ENCODE measurements at places on chromosomes 3 and 15. TPM values are rescaled to one million over a fixed set of nuclear protein-coding genes. Genes with fewer than 3 reads are reported as not detected.

- DNase-seq: no peak
Observed at GRCh38 chr3:111952086-111952485, 26.7 kb upstream of the ABHD10 start.

DNA sequence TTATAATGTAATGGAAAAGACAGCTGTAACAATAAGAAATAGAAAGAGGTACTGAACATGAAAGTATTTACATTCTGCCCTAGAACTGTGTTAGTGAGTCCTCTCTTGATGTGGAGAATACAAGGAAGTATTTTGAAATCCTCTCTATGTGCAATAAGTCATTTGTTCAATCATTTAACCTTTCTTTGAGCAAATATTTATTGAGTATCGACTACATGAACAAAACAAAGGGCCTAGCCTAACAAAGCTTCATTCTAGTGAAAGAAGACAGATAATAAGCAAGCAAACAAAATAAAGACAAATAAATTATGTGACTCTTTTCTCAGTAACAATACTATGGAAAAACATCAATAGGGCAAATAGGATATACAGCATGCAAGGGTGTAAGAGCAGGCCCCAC lies 354.9 kb upstream of the ATP11B start:
- no peak for DNase-seq

DNA sequence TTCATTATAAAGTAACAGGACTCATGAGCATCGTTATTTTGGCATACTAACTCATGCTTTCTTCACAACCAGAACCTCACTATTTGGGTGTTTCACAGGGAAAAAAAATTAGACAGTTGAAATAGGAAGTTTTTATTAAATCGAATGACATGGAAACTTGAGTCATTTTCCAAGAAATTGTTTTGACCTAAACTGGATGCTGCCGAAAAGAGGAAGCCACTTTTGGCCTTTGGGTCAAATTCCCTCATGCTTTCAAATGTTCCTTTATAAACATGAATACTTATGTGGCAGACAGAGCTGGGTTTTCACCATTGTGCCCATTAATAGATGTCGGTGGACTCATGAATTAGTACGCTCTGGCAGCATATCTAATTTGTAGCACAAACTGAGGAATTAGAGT lies 224.9 kb downstream of the MCTP2 start:
- DNase-seq: no peak

DNA sequence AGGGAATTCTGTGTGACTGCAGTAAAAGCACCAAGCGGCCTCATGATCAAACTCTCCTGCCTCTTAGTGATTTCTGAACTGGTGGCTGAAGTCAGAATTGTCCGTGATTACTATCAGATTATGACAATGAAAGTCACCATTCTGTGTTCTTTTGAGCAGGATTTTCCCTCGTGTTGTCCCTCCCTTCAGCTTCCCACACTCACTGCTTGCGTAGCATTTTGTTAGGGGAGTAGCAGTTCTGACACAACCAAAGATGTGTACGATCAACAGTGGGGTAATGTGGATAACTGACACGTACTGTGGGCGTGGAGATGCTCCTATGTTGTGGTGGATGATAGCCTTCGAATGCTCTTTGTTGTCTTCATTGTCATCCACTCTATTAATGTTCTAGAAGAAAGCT lies 67.8 kb upstream of the ICE2 start:
- no peak for DNase-seq

- DNase-seq: no peak
Observed at GRCh38 chr3:8205881-8206280, 295.7 kb upstream of the LMCD1 start.

DNA sequence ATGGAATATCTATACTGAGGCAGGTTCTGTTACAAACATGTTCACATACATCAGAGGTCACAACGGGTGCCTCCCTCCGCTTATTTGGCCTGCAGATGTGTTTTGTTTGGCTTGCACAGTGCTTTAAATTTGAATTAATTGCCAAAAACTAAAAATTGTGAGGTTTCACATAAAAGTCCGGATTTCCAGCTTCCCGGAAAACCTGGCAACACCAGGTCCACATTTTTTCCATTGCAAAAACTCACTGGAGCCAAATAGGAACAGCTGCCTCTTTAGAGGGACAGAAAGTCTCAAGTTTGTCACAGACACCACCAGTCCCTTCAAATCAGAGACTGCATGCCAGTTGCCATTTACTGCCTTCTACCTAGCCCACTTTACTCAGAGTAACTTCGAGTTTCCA lies 205.9 kb upstream of the MDFIC2 start:
- DNase-seq: no peak

DNA sequence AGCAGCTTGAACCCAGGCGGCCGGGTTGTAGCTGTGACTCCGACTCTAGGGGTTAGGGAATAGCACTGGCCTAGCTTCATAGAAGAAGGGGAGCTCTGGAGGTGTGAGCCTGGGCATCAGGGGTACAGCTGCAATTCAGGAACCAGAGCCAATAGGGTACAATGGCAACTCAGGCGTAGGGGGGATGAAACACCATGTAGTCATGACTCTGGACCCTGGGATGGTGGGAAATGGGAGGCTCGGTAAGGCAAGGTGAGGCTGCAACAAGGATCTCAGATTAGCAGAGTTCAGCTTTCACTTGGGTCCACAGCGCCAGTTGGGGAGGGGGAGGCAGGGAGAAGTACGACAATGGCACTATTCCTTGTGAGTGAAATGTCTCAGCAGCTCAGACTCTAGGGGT lies 210.2 kb upstream of the LYSMD4 start:
- DNase-seq: no peak

GRCh38 chr15:91520850-91521249 lies 332.7 kb upstream of the SLCO3A1 start:
- no peak for DNase-seq

- no peak for DNase-seq
Observed at GRCh38 chr3:112365035-112365434, 32.1 kb downstream of the CD200 start.

DNA sequence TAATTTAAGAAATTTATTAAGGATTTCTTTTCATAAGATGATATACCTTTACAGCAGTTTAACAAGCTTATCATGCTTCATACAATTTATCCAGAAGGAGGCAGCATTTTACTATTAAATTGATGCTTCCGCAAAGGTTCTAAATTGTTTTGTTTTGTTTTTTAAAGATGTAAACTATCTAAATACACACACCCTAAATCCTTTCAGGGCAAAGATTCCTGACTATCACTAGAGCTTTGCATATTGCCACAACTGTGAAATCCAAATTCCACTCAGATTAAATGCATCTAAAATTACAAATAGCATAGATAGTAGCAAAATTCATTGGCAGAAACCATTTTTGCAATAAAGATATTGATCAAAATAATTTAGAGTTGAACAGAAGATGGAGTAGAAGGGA lies 44.5 kb upstream of the CCNL1 start:
- no peak for DNase-seq

- no peak for DNase-seq
Observed at GRCh38 chr15:98881526-98882520, 125.8 kb downstream of the PGPEP1L start.

- DNase-seq: no peak
Observed at GRCh38 chr3:111730143-111730542, 128.9 kb upstream of the PHLDB2 start.

- DNase-seq: no peak
Observed at GRCh38 chr3:23665741-23666140, 140.0 kb upstream of the UBE2E1 start.

DNA sequence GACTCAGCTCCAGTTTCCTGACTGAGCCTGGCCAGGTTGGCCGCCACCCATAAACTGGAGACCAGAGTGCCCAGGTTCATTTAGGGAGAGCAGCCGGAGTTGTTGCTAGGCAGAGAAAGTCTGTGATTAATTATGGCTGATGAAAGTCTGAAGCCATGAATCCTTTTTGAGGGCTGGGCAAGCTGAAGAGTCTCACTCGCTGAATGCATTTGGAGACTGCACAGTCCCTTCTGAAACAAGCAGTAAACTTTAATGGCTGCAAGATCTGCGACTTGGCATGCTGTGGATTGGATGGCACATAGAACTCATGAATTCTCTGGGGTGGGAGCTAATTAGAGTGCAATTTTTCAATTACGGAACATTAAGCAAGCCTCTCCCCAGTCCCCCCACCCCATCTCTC lies 282.1 kb downstream of the RPLP1 start:
- no peak for DNase-seq

GRCh38 chr3:139564294-139564861 lies 24.8 kb upstream of the RBP1 start:
- no peak for DNase-seq

GRCh38 chr3:146838221-146838620 lies 233.1 kb upstream of the PLSCR5 start:
- no peak for DNase-seq

DNA sequence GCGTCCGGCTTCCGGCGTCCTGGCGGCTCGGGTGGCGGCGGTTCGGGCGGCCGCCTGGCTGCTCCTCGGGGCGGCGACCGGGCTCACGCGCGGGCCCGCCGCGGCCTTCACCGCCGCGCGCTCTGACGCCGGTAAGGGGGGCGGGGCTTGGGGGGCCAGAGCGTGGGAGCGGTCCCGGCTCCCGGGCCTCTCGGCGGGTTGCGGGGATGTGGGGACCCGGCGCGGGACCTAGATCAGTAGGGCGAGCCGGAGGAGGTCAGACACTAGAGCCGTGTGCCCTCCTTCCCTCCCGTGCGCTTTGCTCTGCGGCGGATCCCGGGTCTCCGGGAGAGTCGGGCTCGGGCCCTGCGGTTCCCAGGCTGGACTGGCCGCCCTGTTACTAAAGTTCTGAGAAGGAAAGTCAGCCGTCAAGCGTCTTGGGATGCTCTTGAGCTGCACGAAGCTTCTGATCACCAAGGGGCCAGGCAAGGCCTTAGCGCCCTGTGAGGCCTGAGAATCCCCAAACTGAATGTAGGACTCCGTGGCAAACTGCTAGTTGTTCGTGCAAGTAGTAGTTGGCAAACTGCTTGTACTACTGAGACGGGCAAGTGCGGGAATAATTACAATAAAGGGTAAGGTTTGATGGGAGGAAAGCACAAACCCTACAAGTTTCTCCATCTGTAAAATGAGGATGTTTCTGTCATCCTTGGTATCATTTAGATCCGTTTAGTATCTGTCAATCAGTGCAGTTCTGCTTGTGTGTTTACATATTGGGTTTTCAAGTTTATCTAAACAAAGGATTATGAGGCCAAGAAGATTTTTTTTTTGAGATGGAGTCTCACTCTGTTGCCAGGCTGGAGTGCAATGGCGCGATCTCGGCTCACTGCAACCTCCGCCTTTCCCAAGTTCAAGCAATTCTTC lies 587 bp downstream of the PIGX start:
- peak; percentile 82 for DNase-seq

DNA sequence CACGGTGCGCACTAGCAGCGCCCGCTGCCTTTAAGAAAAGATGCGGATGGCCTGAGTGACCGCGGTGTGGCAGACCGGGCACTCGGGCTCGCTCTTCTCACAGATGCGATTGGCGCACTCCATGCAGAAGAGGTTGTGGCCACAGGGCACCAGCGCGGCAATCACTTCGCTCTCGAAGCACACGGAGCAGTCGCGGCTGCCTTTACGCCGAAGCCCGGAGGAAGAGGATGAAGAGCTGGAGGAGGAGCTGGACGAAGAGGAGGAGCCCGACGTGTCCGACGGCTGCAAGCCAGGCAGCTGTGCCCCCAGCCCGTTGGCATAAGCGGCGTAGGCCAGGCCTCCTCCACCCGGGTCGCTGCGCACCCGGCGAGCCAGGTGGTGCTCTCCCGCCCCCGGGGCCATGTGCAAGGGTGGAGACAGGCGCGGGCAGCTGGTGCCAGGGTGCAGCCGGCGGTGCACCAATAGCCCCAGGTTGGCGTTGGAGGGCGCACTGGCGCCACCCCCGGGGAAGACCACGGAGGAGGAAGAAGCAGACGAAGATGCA lies 2.6 kb downstream of the MEX3B start:
- no peak for DNase-seq

DNA sequence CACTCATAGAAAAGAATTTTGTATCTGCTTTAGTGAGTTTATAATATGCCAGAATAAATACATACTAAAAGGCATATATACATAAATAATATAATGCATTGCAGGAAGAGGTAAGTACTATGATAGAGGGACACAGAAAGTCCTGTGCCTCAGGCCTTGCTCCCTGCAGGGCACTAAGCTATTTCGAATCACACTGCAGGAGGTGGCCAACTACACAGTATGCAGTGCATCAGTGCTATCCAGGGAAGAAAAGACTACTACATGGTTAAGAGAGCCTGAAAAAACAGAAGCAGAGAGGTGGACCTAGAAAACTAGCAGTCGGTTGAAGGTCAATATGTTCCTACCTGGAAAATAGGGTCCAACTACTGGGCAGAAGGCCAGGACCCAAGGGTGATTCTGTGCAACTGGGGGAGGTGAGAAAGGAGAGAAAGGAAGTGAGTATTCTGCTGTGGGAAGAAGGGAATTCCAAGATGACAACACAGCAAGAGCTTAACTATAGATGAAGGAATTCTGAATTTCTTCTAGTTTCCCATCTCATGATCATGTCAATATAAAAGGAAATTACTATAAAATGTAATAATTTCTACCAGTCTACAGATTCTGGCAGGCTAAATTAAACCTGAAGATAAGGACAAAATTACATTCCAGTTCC lies 218.0 kb downstream of the ZBTB20 start:
- DNase-seq: no peak

- DNase-seq: no peak
Observed at GRCh38 chr15:87523516-87523915, 733.0 kb downstream of the NTRK3 start.

- no peak for DNase-seq
Observed at GRCh38 chr3:105906345-105906744, 37.5 kb upstream of the CBLB start.

- no peak for DNase-seq
Observed at GRCh38 chr3:23324745-23325144, 121.6 kb downstream of the UBE2E2 start.

DNA sequence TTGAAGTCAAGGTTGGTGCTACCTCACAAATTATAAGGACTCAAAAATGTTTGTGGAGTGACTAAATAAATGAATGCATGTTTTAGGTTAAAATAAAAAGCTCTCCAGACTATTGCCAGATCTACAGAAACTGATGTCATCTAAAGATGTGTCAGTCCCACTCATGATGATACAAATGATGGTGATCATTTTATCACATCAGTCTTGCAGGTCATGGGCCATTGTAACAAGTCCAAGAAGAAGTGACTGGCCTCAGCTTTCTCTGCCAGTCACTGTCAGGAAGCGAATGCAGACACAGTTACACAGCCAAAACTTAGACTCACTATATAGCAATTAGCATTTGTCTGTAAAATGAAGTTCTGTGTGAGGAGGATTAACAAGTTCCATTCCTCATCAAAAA lies 18.5 kb downstream of the ATP8B4 start:
- DNase-seq: no peak

KIF9 gene
- 2.7 TPM for total RNA-seq

SMAD6 gene
- total RNA-seq: 0.33 TPM

MESP1 gene
- 0.41 TPM for total RNA-seq

ANKUB1 gene
- total RNA-seq: not detected

SV2B gene
- total RNA-seq: 0.09 TPM

SLC15A2 gene
- 3.0 TPM for total RNA-seq

VWA5B2 gene
- total RNA-seq: not detected

CPEB1 gene
- 1.3 TPM for total RNA-seq

TMEM202 gene
- total RNA-seq: not detected

FBXL2 gene
- not detected for total RNA-seq

CLRN1 gene
- total RNA-seq: not detected

CHRNB4 gene
- total RNA-seq: not detected

DNAJC13 gene
- 33.7 TPM for total RNA-seq

ANKRD34C gene
- not detected for total RNA-seq

DPPA2 gene
- not detected for total RNA-seq

ADAMTS7 gene
- total RNA-seq: not detected

KY gene
- total RNA-seq: not detected

SLC7A14 gene
- not detected for total RNA-seq

ZNF660 gene
- total RNA-seq: 0.60 TPM

COMMD2 gene
- total RNA-seq: 29.5 TPM

GABRR3 gene
- total RNA-seq: not detected

AMT gene
- total RNA-seq: 12.4 TPM

TGM4 gene
- not detected for total RNA-seq

DGKG gene
- not detected for total RNA-seq

GOLGA6L1 gene
- not detected for total RNA-seq

Measured in T-cell (primary cell).